ENCODE measurements at places on chromosomes 2 and 18.

DNA sequence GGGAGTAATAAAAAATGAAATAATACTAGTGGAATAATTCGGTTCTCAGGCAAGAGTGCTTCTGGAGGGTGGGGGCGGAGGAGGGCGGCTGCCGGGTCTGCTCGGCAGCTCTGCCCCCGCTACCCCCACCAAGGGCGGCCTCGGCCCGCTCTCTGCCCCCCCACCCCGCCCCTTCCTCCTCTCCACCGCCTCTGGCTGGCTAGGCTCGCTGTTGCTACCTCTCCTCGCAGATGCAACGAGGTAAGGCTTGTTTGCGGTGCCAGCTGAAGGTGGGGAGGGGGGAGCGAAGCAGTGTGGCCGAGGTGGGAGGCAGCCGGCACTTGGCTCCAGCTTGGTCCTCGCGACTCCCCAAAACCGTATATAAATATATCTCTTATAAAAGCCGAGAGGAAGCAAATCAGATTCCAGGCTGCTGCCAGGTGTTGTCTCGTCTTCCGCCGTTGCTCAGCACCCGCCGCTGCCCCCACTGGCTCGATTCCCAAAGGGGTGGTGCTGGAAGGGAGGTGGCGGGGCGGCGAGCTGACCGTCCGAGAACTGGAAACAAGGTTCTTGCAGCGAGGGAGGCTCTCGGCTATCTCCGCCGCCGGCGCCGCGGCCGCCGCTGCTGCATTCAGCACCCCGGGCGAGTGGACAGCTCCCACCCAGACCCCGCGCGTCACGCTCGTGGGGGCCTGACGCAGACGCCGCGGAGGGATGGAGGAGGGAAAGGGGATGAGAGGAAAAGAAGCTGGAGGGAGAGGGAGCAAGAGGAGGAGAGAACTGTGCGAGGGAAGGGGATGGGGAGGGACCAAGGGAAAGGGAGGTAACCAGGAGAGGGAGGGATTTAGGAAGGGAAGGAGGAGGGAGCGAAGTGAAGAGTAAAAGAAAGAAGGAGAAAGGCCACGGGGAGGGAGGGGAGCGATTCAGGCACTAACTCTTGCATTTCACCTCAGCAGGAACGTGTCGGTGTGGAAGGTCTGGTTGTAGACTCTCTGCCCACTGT, at the start of gene MARCHF4:
MARCHF4 (minus strand) TSS at position 763 of the 982 bp plus-strand sequence. CDS start 2,223 bp downstream, outside the sequence.
- peak; percentile 86 for DNase-seq

- DNase-seq: no peak
Observed at GRCh38 chr2:204361738-204362137, 183.5 kb upstream of the PARD3B start.

GRCh38 chr2:42918671-42919318, 126.4 kb upstream of the HAAO start:
- DNase-seq: peak; percentile 37

DNA sequence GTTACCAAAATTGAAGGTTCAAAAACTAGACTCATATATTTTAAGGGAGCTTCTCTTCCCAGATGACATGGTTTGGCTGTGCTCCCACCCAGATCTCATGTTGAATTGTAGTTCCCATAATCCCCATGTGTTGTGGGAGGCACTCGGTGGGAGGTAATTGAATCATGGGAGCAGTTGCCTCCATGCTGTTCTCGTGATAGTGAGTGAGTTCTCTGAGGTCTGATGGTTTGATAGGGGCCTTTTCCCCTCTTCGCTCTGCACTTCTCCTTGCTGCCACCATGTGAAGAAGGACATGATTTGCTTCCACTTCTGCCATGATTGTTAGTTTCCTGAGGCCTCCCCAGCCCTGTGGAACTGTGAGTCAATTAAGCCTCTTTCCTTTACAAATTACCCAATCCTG, 140.1 kb downstream of the MAIP1 start:
- peak; percentile 36 for DNase-seq

DNA sequence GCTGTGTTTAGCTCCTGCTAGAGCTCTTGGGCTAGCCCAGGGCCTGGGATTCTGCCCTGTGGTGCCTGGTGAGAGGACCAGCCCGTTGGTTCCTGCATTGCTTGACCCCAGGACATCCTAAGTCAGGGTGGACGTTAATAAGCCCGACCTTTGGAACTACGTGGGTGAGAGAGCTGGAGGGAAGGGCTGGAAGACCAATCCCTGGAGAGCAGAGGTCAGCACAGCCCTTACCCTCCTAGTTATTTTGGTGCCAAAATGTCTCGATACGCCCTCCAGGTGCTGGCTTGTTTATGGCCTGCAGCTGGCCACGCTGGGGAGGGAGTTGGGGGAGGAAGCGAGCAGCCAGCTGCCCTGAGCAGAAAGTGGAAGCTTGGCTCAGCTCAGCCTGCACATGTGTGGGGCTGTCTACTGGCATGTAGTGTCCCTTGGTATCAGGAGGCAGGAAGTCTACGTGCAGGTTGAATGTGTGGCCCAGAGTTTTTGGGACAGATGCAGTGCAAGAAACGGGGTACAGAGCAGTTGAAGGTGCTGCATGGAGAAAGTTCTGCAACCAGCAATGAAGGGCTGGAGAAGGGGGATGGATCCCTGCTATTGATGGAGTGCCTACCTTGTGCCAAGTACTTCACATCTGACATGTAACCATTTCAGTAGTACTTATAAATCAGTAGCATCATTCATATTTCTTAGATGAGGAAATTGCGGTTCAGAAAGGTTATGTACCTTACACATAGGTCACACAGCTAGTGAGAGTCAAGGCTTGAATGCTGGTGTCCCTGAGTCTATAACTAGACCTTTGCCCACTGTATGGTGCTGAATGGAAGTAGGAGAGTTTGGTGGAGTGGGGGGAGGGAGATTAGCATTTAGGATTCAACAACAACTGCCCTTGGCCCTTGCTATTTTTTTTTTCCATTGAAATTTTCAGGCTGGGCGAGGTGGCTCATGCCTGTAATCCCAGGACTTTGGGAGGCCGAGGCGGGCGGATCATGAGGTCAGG, 5.0 kb upstream of the DGKD start:
- no peak for DNase-seq

GRCh38 chr2:172808156-172808555, 72.5 kb downstream of the RAPGEF4 start:
- no peak for DNase-seq

DNA sequence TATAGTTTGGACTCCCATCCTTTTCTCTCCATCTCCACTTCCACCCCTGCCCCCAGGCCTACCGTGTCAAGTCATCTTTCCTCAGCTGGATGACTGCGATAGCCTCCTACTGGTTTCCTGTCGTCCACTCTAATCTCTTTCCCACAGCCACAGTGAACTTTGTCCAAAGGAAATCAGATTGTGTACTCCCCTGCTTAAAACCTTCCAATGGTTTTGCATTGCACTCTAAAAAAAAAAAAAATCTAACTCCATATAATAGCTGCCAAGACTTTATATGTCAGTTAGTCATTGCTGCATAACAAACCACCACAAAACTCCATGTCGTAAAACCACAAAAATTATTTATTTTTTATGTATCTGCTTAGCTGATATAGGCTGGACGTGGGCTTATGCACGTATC, 160.2 kb upstream of the CCDC68 start:
- DNase-seq: peak; percentile 25

DNA sequence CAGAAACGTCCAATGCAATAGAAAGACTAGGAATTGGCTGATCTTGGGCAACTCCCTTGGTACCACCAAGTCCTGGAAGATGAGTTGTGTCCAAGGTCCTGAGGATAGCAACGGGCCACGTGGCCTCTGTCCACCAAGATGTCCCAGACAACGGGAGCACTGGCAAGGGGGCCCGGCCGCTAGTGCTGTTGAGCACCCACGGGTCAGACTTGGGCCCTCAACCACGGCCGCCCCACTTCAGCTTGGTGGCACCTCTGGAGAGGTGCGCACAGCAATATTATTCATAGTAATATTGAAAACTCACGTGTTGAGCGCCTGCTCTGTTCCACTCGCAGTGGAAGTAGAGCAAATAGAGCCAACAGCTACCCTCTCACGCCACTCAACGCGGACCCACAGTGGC, 19.0 kb downstream of the PASK start:
- DNase-seq: no peak

- peak; percentile 22 for DNase-seq
Observed at GRCh38 chr18:56000041-56000440, 412.0 kb upstream of the TCF4 start.

DNA sequence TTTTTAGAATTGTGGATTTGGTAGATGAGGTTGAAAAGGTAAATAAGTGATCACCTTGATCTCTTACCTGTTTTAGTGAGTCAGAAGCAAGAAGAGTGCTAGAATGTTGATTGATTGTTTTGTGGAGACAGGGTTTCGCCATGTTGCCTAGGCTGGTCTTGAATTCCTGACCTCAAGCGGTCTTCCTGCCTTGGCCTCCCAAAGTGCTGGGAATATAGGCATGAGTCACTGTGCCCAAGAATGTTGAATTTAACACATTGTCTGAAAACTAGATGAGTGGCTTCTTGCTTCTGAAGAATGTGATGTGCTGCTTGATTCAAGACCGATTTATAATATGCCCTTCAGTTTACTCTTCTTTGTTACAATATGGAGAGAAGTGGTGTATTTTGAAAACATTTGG, 121.3 kb downstream of the FMNL2 start:
- peak; percentile 78 for DNase-seq

- DNase-seq: no peak
Observed at GRCh38 chr18:22349317-22349898, 68.3 kb downstream of the CTAGE1 start.

GRCh38 chr18:58567453-58568196, 61.3 kb downstream of the ALPK2 start:
- DNase-seq: peak; percentile 98

- DNase-seq: peak; percentile 27
Observed at GRCh38 chr2:230128623-230129342, 60.1 kb upstream of the SLC16A14 start.

DNA sequence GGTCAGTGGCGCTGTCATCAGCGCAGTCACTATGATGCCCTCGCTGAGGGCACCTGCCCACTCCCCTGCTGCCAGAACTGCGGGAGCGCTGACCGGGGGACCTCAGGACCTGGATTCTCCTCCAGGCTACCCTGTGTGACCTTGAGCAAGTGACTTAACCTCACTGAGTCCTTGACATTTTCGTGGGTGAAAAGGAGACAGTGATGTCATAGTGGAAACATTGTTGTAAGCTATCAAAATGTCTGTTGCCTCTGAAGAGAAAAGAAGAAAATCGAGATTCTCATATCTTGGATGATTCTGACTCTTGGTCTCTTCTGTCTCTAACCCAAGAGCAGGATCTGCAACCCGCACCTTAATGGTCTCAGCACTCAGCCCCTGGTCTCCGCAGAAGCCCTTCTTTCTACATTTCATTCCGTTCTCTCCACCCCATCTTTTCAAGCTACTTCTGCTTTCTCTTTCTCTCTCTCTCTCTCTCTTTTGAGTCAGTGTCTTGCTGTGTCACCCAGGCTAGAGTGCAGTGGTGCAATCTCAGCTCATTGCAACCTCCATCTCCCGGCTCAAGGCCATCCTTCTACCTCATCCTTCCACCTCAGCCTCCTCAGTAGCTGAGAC, 978 bp upstream of the TUBA4A start:
- DNase-seq: no peak

DNA sequence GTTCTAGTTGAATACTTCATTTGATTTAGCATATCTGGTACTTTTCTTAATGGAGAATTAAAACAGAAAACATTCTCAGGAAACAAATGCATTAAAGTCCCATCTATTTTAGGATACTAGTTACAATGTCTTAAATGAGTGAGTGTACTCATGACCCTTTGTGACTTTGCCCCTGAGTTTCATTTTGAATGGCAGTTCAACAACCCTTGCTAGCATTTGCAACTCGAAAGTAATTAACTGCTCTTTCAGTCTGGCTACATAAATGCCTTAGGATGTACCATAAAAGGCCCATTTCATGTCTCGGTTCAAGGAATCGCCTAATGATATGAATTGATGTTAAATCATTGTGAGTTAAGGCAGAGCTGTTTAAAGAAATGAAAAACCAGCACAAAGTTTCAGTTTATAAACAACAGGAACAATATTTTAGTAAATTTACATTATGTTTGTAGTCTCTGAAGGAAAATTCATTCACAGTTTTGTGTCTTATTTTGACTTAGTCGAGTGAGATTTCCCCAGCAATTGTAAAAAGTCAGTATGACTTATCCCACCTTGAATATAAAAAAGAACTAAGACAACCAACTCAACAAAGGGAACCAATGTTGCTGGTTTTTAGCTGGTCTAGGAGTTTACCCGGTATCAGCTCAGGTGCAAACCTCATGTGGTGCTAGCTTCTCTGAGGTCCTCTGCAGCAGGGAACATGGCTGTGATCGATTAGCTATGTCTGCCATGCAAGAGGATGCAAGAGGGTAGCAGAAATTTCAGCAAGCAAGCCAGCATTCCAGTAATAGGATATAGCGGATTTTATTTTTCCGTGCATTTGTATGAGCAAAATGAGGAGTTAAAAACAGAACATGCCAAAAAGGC, 386.2 kb downstream of the PTPRM start:
- no peak for DNase-seq

DNA sequence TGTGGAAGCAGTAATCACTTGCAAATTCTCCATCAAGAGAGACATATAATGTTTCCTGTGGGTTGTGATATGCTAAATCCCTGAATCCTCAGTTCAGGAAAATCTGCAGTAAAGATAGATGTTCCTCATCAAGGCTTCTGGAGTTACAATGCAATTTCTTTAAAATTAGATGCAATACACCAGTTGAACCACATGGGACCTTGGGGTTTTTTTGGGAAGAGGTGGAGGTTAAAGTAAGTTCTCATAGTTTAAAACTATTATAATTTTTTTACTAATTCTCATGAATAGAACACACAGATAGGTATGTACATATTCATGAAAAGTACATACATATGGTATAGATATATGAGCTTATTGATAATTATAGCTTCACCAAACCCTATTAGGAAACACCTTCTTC, 496.2 kb downstream of the SATB2 start:
- no peak for DNase-seq

GRCh38 chr18:42860011-42860410, 255.5 kb downstream of the RIT2 start:
- DNase-seq: no peak

DNA sequence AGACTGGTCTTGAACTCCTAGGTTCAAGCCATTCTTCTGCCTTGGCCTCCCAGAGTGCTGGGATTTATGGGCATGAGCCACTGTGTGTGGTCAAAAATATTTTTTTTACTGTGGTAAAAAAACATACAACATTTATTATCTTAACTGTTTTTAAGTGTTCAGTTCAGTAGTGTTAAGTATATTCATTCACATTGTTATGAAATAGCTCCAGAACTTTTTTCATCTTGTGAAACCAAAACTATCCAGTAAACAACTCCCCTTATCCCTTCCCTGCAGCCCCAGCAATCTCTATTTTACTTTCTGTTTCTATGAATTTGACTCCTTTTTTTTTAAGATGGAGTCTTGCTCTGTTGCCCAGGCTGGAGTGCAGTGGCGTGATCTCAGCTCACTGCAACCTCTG, 9.3 kb downstream of the RMC1 start:
- no peak for DNase-seq

GRCh38 chr2:217314021-217314460, 454.2 kb upstream of the TNP1 start:
- no peak for DNase-seq

GRCh38 chr18:45688833-45689232, 35.1 kb upstream of the SLC14A1 start:
- DNase-seq: peak; percentile 59

DNA sequence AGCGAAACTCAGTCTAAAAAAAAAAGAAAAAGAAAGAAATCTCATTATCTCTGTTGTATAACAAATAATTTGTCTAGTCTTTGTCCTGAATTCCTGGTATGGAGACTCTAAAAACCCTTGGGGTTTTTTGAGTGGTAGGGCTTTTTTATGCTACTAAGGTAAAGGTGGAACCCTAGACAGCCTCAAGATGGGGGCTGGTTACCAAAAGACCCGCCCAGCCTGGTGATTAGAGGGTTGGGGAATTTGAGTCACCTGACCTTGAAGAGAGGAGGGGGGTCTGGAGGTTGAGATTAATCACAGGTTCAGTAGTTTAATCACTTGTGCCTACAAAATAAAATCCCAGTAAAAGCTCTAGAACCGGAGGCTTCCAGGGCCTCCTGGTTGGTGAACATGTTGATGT, 17.6 kb downstream of the SOWAHC start:
- no peak for DNase-seq

Data from fibroblast of skin of right biceps (primary cell).